ENCODE measurements at places on chromosomes 3 and 15. TPM values are rescaled to one million over a fixed set of nuclear protein-coding genes. Genes with fewer than 3 reads are reported as not detected.

- DNase-seq: no peak
These were observed 18.2 kb downstream of the IRAK2 start for GRCh38 chr3:10182950-10183349.

The RHOV gene
- 0.72 TPM for total RNA-seq

DNA sequence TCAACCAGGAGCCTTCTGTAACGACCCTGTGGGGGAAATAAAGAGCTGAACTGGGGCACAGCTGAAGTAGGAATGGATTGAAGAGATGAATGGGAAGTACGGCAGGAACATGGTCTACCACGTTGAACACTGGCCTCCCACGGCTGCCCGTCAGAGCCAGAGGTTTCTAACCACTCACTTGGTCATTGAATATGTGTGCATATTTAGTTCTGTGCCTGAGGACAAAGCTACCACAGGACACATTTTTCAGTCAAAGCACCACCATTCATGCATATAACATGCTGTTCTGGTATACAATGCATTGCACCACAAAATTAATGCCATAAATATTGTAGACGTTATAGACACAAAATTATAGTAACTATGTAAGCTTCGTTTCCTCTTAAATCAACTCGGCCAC, 75.5 kb downstream of the MB21D2 start:
- no peak for DNase-seq

DNA sequence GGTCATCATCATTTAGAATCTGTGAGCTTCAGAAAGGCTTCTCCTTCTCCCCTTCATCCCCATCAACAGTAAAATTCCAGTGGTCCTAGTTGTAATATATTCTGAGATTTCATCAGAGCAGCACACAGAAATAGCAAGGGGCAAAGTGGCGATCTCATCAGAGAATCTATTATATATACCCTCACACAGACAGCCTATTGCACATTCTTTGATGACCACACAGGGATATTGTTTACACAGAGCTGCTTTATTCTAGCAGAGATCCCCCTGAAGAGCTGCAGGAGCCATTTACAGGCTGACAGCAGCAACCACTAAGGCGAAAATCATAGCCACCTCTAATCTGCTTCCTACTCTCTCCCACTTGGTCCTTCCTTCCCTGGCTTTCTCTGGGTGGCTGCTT, 42.0 kb upstream of the CRBN start:
- no peak for DNase-seq

The PIK3CA gene
- 9.0 TPM for total RNA-seq

The GHRL gene
- not detected for total RNA-seq

The RPUSD2 gene
- total RNA-seq: 10.1 TPM

GRCh38 chr3:45666757-45667431, 22.3 kb upstream of the SACM1L start:
- DNase-seq: no peak

The CPLX3 gene
- 0.25 TPM for total RNA-seq

DNA sequence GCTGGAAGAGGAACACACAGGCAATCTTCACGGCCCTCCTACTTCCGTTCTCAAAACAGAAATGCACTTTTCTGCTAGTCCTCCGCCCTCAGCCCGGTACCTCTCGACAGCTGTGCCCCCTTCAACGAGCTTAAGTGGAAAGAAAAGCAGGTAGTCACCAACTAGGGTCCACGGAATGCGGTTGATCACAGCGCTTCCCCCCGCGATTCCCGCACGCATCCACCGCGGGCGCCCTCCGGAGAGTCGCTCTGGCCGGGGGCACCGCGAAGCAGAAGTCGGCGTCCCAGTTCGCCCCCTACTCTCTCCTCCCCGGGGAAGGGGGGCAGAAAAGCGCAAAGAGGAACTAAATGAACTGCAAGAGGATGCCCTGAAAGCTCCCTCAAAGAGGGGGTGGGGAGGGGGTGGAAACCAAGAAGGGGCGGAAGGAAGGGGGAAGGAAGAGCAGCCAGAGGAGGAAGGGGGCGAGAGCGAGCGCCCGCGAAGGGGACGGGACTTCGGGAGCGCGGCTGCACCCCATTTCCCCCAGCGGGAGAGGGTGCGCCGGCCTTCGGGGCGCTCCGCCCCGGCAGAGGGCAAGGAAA, 738 bp downstream of the ACAP2 start:
- peak; percentile 36 for DNase-seq

The VEPH1 gene
- total RNA-seq: not detected

The CHL1 gene
- not detected for total RNA-seq

DNA sequence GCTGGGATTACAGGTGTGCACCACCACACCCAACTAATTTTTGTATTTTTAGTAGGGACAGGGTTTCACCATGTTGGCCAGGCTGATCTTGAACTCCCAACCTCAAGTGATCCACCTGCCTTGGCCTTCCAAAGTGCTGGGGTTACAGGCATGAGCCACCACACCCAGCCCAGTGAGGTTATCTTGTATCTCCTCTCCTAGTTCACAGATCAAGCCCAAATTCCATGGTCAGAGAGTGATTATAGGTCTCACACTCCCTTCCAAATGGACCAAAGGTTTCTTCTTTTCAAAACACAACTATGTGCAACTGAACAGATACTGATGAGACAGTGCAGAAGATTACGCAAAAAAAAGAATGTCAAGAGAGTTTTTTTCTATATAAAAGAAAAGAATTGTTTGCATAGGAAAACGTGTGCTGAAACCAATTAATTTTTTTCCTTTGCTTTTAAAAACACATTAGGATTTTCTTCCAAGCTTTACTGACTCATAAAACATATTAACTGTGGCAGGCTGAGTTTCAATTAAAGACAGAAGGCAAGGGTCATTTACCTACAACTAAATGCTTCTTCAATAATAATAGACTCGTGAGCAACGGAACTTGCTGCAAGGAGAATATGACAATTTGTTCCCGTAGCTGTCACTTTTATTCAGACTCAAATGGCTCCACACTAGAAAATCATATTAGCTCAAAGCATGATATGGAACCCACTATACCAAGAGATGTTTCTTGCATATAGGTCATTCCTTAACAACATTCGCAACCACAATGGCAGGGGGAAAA, 30.4 kb upstream of the THUMPD3 start:
- DNase-seq: no peak

- peak; percentile 69 for DNase-seq
These were observed 54.4 kb upstream of the EHHADH start for GRCh38 chr3:185308126-185308754.

DNA sequence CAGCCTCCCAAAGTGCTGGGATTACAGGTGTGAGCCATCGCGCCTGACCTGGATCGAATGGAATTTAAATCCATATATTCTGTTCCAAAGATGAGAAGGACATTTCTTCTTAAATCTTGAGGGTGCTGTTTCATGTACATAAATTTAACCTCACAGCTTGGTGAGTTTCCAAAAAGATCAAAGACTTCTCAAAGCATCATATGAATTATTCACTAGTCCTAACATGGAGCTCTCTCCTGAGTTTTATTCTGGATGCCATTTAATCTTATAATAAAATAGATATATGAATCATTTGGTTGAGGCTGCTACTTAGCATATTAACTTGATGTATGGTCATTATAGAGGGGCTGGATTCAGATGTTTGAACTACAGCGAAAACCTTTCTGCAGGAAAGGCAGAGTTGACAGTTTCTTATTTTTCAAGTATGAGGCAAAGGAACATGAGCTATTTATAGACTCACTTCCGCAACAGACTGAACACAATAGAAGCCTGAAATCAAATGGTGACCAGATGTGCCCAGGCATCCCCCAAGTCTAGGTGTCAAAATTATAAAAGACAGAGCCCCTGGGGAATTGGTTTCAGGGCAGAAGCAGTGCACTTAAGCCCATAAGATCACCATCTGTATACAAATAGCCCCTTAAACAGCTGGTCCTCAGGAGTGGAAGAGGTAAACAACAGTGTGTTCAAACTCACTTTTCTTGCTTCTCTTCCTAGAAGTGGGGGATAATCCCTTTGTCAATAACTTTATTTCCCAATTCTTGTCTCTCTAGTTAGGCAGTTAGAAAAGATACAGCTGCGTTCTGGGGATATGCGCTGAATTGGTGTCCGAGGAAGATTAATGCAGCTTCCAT, 29.7 kb downstream of the STARD9 start:
- DNase-seq: no peak

DNA sequence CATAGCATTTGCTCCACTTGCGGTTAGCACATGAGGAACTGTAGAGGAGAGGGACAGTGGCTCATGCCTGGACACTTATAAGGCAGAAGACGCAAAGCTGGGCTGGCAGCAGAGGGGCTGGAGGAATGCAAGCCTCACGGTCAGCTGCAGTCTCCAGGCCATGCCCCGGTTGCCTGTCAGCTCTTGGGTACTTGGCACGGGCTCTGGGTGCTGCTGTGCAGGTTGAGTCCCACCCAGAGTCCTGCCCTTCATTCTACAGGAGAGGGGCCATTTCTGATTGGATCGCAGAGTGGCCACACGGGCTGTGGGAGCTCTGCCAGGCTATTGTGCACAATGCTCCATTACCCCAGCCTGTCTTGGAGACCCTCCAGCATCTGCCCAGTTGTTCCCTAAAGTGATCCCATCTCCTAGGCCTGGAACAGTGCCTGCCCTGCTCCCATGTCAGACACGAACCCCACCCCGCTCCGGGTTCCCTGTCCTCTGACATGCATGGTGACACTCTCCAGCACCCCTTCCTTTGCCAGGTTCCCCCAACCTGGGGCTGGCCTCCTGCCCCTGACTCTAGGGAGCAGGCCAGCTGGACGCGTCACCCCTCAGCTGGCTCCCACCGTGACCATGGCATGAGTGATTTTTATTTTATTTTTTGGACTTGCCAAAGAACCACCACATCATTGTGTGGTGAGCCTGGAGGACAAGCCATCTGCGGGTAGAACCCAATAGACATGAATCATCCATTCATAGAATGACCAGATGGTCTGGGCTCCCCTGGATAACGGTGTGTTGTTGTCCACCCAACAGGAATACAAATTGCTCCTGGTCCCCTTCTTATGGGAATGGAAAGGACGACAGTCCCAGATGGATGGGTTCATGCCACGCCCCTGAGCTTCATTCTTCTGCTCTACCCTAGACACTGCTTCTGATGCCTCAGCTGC, 51.0 kb upstream of the KLF13 start:
- no peak for DNase-seq

DNA sequence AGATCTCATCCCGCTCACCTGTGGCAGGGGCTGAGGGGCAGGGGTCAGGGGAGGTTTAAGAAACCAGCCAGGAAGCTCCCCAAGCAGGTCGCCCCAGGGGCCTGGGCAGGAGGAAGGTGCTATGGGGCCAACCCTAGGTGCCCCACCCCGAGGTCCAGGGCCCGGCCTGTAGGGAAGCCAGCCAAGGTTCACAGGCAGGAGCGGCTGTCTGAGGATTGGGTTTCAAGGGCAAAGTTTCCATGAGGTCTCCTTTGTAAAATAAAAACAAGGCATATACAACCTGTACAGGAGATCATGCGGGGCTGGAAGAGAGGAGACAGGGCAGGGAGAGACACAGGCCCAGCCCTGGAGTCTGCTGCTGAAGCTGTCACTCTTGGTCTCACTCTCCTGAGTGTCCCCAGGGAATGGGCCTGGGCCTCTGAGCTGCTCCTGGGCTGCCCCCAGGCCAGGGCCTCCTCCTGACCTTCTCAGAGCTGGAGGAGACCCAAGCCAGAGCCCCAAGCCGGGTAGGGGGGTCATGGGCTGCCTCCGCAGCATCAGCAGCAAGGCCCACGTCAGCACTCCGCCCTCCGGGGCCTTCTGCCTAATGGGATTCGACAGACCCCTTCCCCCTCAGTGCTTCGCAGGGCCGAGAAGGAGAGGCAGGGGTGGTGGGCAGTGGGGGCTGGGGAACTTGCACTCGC, 5.5 kb downstream of the CPLX3 start:
- no peak for DNase-seq

- DNase-seq: no peak
These were observed 768.5 kb upstream of the CFAP20DC start for GRCh38 chr3:59818033-59818918.

- DNase-seq: no peak
These were observed 10.8 kb downstream of the HSPBAP1 start for GRCh38 chr3:122782804-122783203.

GRCh38 chr3:39383881-39384664, 903 bp downstream of the SLC25A38 start:
- DNase-seq: peak; percentile 94

- DNase-seq: no peak
These were observed 318.6 kb downstream of the FHIT start for GRCh38 chr3:60932643-60933042.

The TMEM44 gene
- total RNA-seq: 1.6 TPM

GRCh38 chr3:25782636-25782937, 656 bp downstream of the NGLY1 start:
- no peak for DNase-seq

The GOLGA6A gene
- 1.1 TPM for total RNA-seq

The ZPLD1 gene
- total RNA-seq: not detected

DNA sequence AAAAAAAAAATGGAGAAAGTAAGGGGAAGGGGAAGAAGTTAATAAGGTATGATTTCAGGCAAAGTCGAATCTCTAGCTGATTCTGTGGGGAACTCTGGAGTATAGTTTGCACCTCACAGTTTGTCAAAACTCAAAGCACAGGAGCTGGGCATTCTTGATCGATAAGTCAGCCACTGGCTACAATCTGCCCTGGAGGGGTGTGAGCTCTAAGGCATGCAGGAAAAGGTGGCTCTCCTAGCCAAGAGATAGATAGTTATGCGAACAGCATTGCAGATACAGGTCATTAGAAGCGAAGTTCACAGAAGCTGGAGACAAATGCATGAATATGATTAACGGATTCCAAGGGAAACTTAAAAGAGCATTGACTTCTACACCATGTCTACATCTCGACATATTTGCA, 952.6 kb downstream of the AGBL1 start:
- DNase-seq: no peak
